ENCODE measurements at places on chromosomes 5 and 9.
A peak's percentile ranks its signal among the peaks of the same experiment; 100 is the strongest.

DNA sequence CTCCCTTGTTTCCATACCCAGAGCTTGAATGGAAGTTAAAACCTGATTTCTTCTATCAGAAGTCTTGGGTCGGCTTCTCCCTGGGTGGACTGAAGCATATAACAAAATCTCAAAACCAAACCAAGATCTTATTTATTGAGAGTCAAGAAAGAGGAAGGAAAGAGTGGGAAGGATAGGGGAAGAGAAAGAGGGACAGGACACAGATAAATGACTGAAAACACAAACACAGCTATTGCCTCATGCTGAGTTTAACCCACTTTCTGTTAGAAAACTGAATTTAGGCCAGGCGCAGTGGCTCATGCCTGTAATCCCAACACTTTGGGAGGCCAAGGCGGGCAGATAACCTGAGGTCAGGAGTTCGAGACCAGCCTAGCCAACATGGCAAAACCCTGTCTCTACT lies 92.9 kb downstream of the PALM2AKAP2 start:
- DNase-seq, result no peak

GRCh38 chr5:94784536-94785505 lies 166.4 kb downstream of the SLF1 start:
- DNase-seq, result no peak

DNA sequence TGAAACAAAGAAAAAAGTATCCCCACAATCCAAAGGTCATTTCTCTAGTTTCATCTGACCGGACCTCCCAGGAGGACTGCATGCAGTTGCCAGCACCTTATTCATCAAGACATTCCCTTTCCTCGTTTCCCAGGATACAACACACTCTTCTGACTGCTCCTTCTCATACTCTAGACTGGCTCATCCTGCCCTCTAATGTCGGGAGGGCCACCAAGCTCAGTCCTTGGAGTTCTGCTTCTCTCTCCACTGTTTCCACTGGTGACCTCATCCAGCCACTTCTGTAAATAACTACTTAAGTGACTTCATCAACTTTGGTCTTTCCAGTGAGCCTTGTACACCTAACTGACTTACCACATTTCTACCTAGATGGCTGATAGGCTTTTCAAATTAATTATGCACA lies 179.1 kb downstream of the EPB41L4A start:
- no peak for DNase-seq

GRCh38 chr5:130759061-130759460 lies 406.0 kb downstream of the HINT1 start:
- no peak for DNase-seq

GRCh38 chr5:99122976-99123375 lies 194.2 kb upstream of the CHD1 start:
- no peak for DNase-seq

DNA sequence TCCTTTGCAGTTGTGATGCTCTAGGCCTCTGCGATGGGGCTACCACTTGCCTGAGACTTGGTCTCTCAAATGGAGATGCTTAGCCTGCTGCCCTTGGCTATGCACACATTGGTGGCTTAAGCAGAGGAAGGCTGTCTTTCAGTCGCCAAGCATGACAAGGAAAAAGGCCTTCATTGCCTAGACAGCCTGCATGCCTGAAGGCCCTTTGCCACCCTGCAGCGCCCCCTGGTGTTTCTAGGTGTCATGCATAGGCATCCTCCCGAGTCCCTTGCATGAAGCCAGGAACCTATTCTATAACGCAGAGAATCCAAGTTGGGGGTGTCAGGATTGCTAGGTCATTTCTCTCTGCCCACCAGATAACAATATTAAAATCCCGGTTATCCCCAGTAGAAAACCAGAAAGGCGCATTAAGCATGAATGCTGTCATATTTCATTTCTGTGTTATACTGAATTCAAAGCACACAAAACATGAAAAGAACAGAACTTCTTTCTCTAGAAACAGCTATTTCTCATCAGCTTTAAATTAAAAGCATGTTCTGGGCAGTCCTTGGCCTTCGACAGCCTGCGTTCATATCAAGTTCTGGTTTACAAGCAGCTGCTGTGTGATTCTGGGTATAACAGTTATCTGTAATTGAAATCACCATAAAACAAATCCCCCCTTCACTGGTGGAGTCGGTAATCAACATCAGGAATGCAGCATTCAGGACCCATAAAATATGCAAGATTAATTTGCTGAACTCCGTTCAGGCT lies 59.7 kb upstream of the TRPC7 start:
- peak; percentile 84 for DNase-seq

- peak; percentile 53 for DNase-seq
These were observed 155.5 kb upstream of the NMUR2 start for GRCh38 chr5:152560512-152561137.

DNA sequence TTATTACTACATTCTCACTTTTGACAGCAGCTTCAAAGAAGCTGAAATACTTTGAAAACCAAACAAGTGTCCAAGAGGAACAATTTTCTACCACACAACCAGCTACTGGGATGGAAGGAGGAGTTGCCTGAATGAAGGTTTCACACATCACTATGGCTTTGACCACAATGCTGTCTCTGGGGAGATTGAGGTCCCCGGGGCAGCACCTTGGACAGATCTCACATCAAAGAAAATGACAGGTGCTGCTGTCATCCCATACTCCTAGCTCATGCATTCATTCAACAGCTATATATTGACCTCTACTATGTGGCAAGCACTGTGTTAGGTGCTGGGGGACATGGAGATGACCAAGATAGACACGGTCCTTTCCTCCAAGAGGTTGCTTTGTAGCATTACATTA lies 233.2 kb upstream of the RASEF start:
- DNase-seq, result no peak
